ENCODE measurements at places on chromosomes 1 and 21. TPM values are rescaled to one million over a fixed set of nuclear protein-coding genes. Genes with fewer than 3 reads are reported as not detected.
A peak's percentile ranks its signal among the peaks of the same experiment; 100 is the strongest.

DNA sequence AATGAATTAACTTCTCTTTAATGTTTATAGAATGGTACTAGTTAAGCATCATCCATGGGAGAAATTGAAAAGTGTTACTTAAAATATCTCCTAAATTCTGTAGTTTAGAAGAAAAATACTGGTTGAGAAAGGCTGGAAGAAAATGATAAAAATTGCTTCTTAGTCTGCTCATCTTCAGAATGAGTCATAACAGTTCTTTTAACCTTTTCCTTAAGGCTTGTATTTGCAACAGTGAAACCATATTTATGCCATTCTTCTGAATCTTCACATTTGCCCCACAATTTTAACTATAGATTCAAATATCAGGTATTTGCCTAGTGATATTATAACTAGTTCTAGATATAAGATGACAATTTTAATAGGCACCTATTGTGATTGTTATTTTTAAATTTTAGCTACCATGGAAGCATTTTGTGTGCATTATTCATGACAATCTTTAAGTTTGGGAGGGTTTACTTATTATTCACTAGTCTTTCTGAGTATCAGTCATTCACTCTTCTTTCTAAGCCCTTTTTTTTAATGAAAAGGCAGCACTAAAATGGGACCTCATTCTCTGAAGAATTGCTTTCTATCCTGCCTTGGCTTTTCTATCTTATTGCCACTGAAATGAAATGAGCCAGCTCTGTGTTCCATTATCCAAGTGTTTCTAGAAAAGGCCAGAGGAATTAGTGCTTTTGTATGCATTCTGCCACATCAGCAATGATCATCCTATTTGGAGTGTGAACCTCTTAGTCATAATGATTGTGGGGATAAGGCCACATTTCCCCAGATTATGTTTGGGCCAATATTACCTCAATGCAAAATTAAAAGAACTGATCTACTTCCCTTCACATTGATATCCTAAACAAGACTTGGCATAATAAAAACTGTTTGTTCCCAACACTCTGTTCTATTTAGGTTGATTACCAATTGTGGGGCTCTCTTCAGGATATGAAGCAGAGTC lies 58.4 kb downstream of the SAMSN1 start:
- DNase-seq, result no peak

- no peak for DNase-seq
Observed at GRCh38 chr1:205932776-205933175, 10.5 kb downstream of the SLC26A9 start.

GRCh38 chr1:25675729-25676476 lies 59.3 kb downstream of the MAN1C1 start:
- DNase-seq, result no peak

DNA sequence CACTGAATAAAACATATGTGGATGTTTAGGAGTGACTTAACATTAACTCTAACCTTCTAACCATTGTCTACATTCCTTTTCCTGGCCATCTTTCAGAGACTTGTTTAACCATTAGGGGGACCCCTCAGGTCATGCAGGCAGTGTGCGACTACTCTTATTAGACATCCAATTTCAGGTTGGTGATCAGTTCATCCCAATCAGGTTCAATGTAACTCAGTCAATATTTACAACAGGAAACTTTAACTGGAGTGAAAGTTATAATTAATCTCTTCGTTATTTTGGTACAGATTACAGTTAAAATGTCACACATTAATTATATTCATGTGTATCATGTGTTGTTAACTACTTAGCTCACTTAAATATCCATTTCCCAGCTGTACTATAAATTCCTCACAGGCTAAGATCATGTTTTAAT lies 68.8 kb upstream of the RGS1 start:
- DNase-seq, result no peak

DNA sequence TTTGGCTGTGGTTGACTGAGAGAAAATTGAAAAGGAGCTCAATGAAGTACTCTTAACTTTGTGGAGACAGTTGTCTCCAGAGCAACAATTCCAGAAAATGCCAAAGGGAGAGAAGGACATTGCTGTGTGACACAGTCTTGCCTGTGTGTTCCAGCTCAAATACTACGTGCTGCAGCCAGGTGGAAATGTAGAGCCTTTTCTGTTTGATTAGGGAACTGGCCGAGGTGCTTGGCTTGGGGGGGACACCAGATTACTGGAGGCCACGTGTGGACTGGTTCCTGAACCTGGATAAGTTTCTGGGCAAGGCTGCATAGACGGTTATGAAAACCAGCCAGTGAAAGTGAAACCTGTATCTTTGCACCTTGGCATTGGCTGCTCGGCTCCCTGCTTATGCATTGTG lies 217.9 kb downstream of the CTH start:
- DNase-seq, result no peak

DNA sequence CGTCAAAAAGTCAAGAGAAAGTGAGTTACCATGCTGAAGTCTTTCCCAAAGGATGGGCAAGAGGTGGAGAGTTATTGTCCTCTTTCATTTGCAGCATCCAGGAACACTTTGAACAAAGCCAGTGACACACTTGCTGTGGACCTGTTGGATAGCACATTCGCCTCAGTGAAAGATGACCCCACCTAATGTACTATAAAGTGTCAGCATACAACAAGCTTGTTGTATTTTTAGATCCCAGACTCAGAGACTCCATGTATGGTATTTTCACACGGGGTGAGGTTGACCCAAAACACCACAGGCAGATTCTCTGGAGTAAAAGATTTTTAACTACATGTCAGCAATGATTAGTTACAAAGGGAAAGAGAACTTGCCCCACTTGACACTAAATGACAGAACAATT lies 273.8 kb downstream of the PTBP2 start:
- DNase-seq, result no peak

GRCh38 chr1:177909416-177909815 lies 60.4 kb downstream of the SEC16B start:
- no peak for DNase-seq

DNA sequence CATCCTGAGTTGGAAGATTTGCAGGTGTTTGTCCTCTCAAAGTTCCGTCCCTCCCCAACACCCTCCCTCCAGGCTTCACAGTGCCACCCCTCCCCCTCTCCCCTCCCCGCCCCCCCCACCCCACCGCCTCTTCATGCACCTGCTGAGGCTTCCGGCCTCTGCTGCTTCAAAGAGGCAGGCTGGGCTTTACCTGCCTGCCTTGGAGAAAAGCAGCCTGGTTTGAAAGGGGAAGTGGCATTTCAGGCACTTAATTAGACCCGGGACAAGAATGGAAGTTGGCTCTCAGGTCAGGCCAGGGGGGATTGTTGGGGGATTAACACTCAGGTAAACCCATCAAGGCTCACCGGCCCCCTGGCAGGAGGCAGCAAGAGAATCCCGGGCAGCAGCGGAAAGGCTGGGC lies 21.1 kb downstream of the PAX7 start:
- DNase-seq, result no peak

DNA sequence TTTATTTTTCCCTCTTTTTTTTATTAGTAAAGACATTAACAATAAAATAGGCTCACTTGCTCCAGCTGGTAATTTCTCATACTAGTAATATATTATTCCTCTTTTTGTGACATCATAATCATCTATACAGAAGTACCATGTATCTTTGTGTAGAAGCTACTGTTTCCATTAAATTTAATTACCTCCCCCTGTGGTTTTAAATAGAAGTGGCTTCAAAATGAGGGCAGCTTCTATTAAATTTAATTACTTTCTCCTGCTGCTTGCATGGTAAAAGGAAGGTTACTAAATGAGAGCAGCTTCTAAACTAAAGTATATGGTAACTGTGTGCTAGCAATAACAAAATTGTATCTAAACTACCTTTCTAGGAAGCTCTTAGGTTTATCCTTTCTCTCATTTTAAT lies 94.0 kb downstream of the DPYD start:
- no peak for DNase-seq

DNA sequence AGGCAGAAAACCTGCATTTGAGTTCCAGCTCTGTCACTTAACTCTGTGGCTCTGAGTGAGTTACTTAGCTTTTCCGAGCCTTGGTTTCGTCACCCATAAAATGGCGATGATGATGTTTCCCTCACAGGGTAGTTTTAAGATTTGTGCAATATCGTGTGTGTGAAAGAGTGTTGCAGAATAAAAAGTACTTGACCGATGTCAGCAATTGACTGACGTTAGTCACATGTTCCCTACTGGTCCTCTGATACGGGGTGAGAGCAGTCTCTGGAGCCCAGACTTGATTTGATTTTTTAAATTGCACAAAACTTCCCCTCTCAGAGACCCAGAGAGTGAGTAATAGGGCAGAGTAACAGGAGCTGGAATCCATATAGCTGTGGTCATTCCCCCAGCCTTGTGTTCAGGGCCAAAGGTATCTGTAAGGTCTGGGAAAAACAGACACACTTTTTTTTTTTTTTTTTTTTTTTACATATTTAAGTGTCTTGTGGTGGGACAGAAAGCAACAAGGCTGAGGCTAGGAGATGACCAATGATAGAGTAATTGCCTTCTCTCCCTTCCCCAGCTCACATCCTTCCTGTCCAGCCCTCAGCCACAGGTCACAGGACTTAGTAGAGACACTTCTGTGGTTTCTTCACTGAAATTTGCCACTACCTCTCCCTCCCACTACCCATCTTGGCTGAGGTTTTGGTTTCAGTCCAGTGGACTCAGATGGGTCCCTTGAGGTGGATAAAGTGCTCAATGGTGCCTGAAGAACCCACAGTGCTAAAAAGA lies 2.0 kb downstream of the FCER1G start:
- peak; percentile 29 for DNase-seq

DNA sequence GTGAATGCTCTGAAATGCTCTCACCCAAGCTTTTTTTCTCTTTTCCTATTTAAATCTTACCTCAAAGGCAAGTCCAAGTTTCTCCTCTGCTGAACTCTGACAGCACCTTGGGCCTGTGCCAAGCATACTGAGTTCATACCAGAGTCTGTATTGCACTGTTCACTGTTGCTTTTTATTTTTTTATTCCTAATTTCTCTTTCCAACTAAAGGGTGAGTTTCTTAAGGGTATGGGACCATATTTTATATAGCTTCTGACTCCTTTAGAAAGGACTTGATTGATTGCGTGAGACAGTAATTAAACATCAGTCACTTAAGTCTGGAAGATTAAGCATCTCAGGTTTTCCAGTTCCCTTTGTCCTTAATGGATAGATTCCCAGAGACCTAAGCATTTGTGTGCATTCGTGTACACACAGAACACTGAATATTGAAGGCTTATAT lies 69.9 kb downstream of the CACHD1 start:
- peak; percentile 69 for DNase-seq

GRCh38 chr1:29269382-29269781 lies 33.1 kb downstream of the PTPRU start:
- DNase-seq, result peak; percentile 92

DNA sequence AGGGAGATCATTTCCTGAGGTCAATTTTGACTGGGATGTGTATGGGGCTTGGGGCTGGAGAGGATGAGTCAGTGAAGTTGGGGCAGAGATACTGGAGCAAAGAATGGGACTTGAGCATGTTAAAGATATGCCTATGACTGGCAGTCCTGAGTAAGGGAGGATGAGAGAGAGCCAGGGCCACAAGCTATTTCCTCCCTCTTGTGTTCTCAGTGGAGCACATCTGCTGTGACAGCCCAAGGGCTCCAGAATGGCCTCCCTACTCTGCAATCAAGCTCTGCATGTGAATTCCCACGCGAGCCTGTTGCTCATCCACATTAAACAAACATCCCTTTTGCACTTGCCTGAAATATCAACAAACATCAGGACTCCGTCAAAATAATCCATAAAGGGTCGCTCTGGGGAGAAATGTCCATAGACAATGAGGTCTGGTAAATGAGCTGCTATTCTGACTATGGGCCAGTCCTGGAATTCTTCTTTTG lies 9.2 kb downstream of the ADCY10 start:
- no peak for DNase-seq

DNA sequence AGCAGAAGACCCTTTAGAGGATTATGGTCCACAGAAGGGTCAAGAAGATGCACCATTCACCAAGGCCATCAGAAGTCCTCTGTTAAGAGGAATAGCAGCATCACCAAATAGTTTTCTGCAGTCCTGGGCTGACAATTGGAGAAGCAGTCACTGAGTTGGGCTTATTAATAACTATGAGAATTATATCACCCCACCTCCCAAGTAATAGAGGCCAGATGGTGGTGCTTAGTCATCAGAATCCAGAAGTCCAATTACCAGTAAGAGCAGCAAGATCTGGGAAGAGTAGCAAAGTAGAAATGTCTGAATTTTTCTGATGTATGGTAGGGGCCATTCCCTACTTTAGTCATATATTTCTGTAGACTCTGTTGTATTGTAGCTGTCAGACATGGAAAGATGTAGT lies 6.1 kb upstream of the PSMA5 start:
- no peak for DNase-seq

- no peak for DNase-seq
Observed at GRCh38 chr1:84960371-84960770, 36.5 kb downstream of the MCOLN2 start.

DNA sequence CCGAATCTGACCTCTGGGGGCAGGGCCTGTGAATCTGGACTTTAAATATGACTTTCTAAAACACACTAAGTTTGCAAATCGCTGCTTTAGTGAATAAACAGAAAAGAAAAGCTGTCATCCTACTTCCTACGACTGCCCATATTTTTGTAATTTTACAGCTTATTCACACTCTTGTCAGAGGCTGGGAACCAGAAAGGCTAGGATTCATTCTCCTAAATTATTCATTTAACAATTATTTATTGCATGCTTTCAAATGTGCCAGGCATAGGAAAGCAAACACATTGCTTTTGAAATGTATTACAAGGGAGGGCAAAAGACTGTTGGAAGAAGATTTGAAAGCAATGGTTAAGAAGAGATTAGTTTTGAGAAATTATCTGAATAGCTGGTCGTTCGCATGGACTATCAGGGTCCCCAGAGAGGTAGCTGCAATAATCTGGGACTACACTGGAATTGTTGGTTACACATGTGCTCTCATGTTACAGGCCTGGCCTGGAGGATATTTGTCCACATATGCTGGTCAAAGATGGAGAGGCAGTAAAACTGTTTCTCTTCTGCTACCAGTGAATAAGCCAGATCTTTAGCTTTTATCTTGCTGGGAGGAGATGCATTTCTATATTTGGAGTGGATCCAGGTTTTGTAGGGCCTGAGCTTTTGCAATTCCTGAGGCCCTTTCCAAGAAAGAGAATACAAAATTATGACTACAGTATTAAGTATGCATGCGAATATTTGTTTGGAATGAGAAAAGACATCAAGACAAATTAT lies 29.6 kb upstream of the SFPQ start:
- DNase-seq, result peak; percentile 88

GRCh38 chr21:45333583-45334121 lies 46.0 kb upstream of the POFUT2 start:
- no peak for DNase-seq

GRCh38 chr1:171081314-171081753 lies 9.4 kb upstream of the FMO3 start:
- peak; percentile 83 for DNase-seq

GRCh38 chr1:73366734-73367413 lies 831.1 kb downstream of the LRRIQ3 start:
- DNase-seq, result no peak

Gene CYYR1
- polyA plus RNA-seq, result 13.2 TPM

Gene ALPL
- polyA plus RNA-seq, result 3.8 TPM

Gene CFHR1
- 0.58 TPM for polyA plus RNA-seq

Gene RPF1
- polyA plus RNA-seq, result 29.5 TPM

Gene COL24A1
- 12.4 TPM for polyA plus RNA-seq

Gene LCE6A
- not detected for polyA plus RNA-seq

Gene ZNF593OS
- polyA plus RNA-seq, result 0.88 TPM

Gene RAB25
- polyA plus RNA-seq, result 1.5 TPM

Gene ODR4
- polyA plus RNA-seq, result 16.4 TPM

Gene SPATA1
- 1.0 TPM for polyA plus RNA-seq
